ENCODE measurements at places on chromosomes 5 and 9. TPM values are rescaled to one million over a fixed set of nuclear protein-coding genes. Genes with fewer than 3 reads are reported as not detected.

The CPLANE1 gene
- 7.0 TPM for total RNA-seq

- H3K4me1 ChIP-seq: peaks cover 4% of the 10 kb centered on the region
- no peaks in the 10 kb centered on the region for H3K36me3 ChIP-seq
- H3K27ac ChIP-seq: no peak overlapping the region
- DNase-seq: no peak
These were observed 3.6 kb upstream of the MACIR start for GRCh38 chr5:103254921-103255320.

- H3K27me3 ChIP-seq: no peaks in the 10 kb centered on the region
- no peaks in the 10 kb centered on the region for H3K36me3 ChIP-seq
These were observed 82.7 kb upstream of the PANK3 start for GRCh38 chr5:168661593-168662485.

DNA sequence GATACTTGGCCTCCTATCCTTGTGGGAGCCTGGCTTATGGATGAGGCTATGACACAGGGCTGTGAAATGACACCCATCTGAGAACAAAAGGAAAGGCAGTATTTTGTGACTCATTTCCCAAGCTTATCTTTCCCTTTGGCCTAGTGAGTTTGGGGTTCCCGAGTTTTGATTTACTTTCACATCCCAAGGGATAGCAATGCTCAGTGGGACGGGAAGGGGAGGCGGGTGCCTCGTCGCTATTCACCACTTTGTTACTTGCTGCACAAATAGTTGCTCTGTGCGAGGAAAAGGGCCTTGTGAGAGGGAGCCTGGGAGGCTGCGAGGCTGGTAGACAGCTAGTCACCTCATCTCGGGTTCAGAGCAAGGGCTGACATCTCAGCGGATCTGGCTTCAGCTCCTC, 59.1 kb upstream of the ENTREP1 start:
- no peak for DNase-seq
- H3K27ac ChIP-seq: no peak overlapping the region
- no peak overlapping the region for H3K4me3 ChIP-seq
- H3K4me1 ChIP-seq: no peaks in the 10 kb centered on the region
- no peaks in the 10 kb centered on the region for H3K27me3 ChIP-seq
- H3K36me3 ChIP-seq: no peaks in the 10 kb centered on the region

DNA sequence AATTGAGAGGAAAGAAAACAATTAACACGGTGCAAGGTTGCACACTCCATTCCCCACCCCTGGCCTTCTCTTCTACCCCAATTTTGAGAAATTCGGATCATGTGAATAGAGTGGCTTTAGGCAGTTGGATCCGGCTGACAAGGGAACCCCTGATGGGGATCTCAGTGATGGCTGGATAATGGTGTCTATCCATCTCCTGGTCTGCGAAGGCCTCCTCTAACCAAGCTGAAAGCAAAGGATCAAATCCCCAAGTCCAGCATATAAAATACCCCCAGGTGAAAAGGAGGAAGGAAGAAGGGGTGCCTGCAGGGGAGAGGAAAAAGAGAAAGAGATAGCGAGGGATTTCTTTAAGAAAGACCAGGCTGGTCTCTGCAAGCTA, 16.0 kb downstream of the NR2F1 start:
- no peaks in the 10 kb centered on the region for H3K4me1 ChIP-seq
- H3K4me3 ChIP-seq: no peak overlapping the region
- no peak overlapping the region for H3K27ac ChIP-seq
- peaks cover 4% of the 10 kb centered on the region for H3K27me3 ChIP-seq
- no peak for DNase-seq

DNA sequence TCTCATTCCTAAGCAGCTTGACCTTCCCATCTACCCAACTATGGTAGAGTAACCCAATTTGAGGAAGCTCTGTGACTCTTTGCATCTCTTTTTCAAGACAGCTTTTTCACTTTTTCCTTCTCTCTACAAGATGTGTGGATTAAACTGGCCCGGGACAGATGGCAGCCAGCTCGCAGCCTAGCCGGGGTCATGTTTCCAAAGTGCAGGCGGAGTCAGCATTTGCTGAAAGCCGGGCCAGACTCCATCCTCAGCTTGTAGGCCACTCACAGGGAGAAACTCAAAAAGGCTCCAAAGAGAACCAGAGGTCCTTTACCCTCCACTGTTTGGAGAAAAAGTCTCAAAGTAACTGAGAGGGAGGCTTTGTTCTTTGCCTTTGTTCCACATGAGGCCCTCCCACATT, 286.8 kb upstream of the PANK3 start:
- no peaks in the 10 kb centered on the region for H3K27me3 ChIP-seq
- no peaks in the 10 kb centered on the region for H3K4me1 ChIP-seq
- H3K4me3 ChIP-seq: no peak overlapping the region
- no peaks in the 10 kb centered on the region for H3K36me3 ChIP-seq
- H3K27ac ChIP-seq: no peak overlapping the region

DNA sequence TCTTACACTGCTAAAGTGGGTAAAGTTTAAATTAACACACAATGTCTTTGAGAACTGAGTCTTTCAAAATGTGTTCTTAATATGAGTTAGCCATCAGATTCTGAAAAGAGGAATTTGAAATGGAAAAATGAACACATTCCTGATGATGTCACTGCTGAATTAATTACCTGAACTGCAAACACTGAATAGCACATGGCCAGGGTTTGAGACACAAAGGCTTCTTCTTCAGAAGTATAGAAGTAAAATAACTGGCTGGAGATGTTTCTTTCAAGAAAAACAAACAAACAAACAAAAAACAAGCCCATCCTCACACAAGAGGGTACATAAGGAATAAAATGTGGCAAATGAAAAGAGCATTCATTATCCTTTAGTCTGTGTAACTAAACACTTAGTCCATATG, 7.1 kb downstream of the GLIS3 start:
- H3K27me3 ChIP-seq: no peaks in the 10 kb centered on the region
- no peaks in the 10 kb centered on the region for H3K36me3 ChIP-seq
- H3K27ac ChIP-seq: peak overlapping the region; percentile 67
- peaks cover 3% of the 10 kb centered on the region for H3K4me1 ChIP-seq
- DNase-seq: no peak
- no peak overlapping the region for H3K4me3 ChIP-seq

The GRXCR2 gene
- total RNA-seq: not detected

DNA sequence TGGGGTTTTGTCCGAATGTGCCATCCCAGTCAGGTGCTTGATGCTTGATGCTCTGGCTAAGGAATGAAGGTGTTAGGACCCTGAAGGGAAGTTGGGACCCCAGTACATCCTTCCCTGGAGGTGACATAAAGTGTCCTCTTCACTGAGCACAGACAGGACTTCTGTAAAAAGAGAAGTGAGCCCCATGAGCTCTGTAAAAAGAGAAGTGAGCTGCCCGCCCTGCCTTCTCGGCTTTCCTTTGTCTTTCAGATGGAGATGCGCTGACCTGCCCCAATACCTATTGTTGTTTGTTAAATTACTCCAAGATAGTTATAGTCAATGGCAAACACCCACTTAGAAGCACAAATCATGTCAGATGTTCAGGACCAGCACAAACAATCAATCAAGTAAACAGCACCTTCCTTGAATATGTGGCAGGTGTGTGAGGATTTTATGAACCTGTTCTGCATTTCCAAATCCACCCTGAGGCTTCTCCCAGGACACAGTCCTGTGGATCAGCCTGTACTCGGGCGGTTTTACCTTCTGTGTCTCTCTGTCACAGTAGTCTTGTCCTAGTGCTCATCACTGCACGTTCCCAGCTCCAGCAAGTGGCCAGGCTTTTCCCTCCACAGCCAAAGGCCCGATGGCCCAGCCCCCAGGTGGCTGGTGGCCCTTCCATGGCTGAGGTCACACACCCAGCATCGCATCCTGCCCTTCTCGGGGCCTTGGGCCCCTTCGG, 191.4 kb downstream of the MTRR start:
- DNase-seq: no peak
- no peaks in the 10 kb centered on the region for H3K4me1 ChIP-seq
- no peaks in the 10 kb centered on the region for H3K27me3 ChIP-seq

- no peaks in the 10 kb centered on the region for H3K36me3 ChIP-seq
- DNase-seq: no peak
- H3K27ac ChIP-seq: no peak overlapping the region
These were observed 103.6 kb downstream of the MACIR start for GRCh38 chr5:103362211-103362610.

The NME5 gene
- 2.0 TPM for total RNA-seq

- no peaks in the 10 kb centered on the region for H3K4me1 ChIP-seq
- H3K27me3 ChIP-seq: no peaks in the 10 kb centered on the region
- no peak for DNase-seq
- H3K36me3 ChIP-seq: peaks cover 5% of the 10 kb centered on the region
- H3K27ac ChIP-seq: no peak overlapping the region
- no peak overlapping the region for H3K4me3 ChIP-seq
These were observed 50.5 kb upstream of the CTNNAL1 start for GRCh38 chr9:109063760-109064159.

DNA sequence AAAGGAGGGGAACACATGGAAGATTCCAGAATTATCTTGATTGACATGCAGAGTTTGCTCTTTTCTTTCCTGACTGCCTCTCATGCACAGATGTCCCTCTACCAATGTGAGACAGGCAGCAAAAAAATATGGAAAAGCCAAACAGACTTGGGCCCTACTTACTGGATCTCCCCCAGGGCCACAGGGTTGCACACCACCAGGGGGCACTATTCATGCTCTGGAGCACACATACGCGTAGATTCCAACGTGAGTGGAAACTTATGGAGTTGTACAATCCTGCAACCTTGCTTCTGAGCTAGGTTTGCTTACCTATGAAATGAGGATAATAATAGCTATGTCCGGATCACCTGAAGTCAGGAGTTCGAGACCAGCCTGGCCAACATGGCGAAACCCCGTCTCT, 319.5 kb downstream of the ARHGEF28 start:
- no peaks in the 10 kb centered on the region for H3K27me3 ChIP-seq
- no peaks in the 10 kb centered on the region for H3K36me3 ChIP-seq
- H3K4me1 ChIP-seq: peaks cover under 1% of the 10 kb centered on the region
- no peak overlapping the region for H3K27ac ChIP-seq
- no peak for DNase-seq
- no peak overlapping the region for H3K4me3 ChIP-seq

The SOX30 gene
- not detected for total RNA-seq
